ENCODE measurements at places on chromosomes 1 and 21.

DNA sequence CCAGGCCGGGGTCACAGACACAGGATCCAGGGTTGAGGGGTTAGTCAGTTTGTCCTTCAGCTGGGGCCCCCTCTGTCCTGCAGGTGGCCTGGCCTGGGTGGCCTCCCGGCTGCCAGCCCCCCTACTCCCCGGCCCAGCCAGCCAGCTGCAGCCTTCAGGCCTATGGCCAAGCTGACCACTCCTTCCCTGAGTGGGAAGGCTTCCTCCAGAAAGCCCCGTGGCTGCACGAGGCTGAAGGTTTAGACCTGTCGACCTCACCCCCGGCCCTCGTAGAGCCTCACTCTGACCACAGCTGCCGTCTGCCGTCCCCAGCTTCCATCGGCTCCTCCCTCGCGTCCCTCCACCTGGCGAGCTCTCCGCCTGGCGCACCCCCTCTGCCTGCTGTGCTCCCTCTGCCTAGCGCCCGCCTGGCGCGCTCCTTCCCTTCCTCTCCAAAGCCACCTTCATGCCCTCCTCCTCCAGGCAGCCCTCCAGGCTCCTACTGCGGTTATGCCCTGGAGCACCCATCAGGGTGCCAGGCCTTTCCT lies 9.6 kb downstream of the TTLL10 start:
- DNase-seq, result no peak

- no peak for DNase-seq
Observed at GRCh38 chr1:87404296-87404695, 75.6 kb downstream of the LMO4 start.

- peak; percentile 59 for DNase-seq
Observed at GRCh38 chr1:111733183-111733991, 5.8 kb downstream of the INKA2 start.

DNA sequence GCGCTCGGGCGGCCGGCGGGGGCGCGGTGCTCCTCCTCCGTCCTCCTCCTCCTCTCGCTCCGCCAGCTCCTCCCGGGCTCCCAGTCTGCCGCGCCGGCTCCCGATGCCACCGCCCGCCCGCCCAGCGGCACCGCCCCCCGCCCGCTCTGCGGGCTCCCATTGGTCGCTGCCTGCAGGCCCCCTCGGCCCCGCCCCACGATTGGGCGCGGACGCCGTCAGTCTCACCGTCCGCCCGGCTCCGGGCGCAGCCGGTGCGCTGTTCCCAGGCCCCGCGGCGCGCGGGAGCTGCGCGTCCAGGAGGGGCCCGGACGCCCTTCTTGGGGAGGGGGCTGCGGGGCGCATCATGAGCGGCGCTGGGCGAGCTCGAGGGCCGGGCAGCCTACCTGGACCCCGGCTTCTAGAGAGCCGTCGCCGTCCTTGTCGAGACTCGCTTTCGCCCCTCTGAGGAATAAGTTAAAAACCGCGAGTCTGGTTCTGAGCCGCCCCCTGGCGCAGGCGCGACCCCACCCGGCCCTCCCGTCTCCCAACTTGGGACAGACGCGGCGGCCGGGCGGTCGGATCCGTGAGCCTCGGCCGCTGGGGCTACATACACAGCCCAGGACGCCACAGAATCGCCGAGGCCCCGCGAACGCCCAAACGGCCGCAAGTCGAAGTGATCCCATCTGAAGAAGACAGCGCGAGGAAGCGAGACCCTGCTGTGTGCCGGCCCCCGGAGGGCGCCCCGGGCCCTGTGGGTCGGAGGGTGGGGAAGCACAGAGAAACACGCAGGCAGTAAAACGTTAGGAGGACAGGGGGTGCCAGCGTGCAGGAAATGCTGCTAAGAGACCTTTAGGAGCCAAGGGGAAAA lies at the start of gene SIPA1L2:
Gene SIPA1L2, minus strand, starts transcription at position 87 of the 847 bp plus-strand sequence. CDS start 114,794 bp downstream, outside the sequence.
- peak; percentile 82 for DNase-seq

- no peak for DNase-seq
Observed at GRCh38 chr1:177230228-177231016, 59.7 kb downstream of the BRINP2 start.

DNA sequence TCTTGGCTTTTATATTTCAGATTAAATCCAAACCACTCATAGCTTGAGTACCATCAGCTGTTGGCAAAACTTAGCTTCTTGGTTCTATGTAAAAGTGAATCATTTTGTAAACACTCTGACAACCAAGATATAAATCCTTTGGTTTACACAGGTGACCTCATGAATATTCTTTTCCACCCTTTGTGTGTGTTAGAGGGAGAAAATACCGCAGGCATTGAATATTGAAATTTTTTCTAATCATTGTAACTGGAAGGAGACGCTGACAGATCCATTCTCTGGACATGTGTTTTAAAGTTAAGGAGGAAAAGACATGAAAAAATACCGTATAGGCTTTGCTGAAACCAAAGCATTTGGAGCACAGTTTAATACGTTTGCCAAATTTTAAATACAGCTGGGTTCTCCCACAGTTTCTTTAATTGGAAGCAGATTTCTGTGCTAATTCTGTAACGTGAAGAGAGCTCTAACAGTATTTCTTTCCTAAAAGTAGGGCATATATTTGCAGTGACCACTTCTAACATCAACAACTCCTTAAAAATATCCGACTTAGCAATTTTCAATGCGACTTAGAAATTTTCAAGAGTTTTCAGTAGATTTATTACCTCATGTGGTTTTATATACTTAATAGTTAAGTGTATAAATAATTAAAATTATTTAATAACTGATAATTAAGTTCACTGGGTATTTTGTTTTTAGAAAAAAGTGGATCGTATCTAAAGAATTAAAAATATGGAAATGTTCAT lies 388.2 kb downstream of the USP25 start:
- no peak for DNase-seq

DNA sequence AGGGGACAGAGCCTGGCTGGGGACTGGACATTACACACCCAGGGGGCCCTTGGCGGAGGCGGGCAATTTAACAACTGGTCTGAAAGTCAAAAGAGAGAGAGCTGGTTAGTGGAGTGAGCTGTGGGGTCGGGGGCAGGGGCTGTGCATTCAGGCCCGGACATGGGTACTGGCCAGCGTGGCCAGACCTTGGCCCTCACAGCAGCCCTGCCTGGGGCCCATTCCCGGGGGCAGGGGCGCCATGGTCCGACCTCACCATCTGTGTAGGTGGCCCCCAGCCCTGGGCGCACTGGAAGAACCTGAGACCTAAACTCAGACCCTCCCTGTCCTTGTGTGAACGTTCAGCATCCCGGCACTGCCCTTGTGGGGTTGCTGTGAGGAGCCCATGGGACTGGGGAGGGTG lies 5.0 kb downstream of the CLDN19 start:
- no peak for DNase-seq

DNA sequence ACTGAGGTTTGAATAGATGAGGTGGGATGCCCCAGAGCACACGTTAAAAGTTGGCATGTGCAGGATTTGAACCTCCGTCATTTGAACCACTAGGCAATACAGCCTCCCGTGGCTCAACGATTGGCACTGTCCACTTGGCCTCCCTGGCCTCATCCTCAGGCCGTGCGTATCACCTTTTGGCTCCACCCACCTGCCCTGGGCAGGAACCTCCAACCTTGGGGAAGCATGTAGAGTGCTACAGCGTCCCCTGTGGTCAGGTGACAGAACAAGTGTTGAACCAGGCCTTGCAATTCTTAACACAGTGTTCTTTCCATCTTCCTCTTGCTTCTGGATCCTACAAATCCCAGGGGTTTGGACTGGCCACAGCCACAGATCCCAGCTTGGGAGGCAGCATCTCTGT lies 112.6 kb downstream of the PAX7 start:
- no peak for DNase-seq

- DNase-seq, result no peak
Observed at GRCh38 chr1:110336300-110337039, 2.7 kb upstream of the RBM15 start.

DNA sequence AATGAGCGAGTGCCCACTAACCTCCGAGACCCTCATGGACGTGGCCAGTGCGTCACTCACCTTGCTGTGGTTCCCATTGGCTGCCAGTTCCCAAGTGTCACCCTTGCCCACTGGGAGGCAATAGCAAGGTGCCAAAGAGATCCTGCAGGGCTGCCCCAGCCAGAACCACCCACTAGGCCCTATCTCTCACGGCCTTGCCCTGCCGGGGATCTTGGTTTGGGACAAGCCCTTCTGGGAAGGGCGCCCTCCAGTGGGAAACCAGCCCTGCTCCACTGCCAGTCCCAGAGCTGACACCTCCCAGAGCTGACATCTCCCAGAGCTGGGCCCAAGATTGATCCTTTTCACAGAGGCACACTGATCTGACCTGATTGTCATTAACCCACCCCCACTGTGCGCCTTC lies 2.1 kb upstream of the SELENON start:
- DNase-seq, result peak; percentile 30

- no peak for DNase-seq
Observed at GRCh38 chr1:13617108-13617507, 33.5 kb downstream of the PDPN start.

GRCh38 chr21:42582787-42583476 lies 69.3 kb downstream of the SLC37A1 start:
- no peak for DNase-seq

DNA sequence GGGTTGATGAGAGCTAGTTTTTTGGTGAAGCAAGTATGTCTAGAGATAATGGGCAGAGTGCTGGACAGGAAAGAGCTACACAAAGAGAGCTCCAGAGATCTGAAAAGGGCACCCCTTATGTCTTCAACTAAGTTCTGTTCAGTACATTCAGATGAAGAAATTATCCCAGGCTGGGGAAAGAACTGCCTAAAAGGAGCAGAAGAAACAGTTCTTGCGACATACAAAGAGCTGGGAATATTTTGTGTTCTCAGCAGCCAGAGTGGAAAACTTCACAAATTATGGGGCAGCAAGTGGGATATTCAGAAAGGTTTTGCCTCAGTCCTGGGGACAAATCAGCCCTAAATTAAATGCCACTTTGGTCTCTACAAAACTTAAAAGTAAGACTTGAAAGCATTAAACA lies 17.4 kb upstream of the CCN1 start:
- DNase-seq, result no peak

GRCh38 chr1:49208712-49209111 lies 432.0 kb upstream of the BEND5 start:
- no peak for DNase-seq

DNA sequence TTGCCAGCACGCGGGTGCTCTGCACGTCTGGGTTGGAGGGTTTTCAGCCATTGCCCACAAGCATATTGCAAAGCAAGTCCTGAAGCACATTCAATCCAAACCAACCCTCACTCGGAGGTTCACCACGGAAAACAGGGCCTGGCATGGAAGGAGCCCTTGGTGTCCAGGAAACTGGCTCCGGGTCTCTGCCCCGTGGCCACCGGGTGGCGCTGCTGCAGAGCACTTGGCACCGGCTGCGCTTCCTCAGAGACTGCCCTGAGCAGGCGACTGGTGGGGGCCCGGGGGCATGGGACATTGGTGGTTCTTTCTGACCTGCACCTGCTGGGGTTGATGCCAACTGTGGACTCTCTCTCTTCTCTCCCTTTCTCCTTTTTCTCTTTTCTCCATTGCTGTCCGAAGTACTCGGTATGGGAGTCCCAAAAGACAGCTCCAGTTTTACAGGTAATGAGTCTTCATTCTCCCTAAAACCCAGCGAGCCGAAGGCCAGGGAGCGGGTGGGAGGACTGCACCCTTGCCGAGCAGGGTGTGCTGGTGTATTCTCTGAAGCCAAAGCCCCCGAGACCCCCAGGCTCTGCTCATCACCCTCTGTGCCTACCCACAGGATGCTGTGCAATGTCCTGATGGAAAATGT lies 4.1 kb upstream of the KCNAB2 start:
- DNase-seq, result no peak

DNA sequence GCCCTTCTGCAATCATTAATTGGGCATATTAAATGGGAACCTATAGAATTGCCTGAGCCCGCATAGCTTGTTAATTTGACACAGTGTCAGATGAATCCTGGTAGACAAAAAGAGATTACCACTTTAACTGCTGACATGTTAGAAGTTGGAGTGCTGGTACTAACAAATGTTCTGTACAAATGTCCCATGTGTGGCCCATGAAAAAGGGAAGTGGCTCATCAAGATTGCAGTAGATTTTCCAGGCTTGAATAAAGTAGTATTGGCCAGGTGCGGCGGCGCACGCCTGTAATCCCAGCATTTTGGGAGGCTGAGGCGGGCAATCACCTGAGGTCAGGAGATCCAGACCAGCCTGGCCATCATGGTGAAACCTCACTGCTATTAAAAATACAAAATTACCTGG lies 45.6 kb downstream of the GNPAT start:
- no peak for DNase-seq

GRCh38 chr1:159204161-159205141 lies at the start of gene ACKR1:
Gene ACKR1 (plus strand): TSS chr1:159204875. CDS start chr1:159204960, 85 bp downstream.
- no peak for DNase-seq

- DNase-seq, result no peak
Observed at GRCh38 chr1:17878837-17879236, 123.7 kb downstream of the ACTL8 start.

GRCh38 chr1:152870831-152871730 lies 7.0 kb upstream of the SMCP start:
- DNase-seq, result no peak

- no peak for DNase-seq
Observed at GRCh38 chr1:35675773-35676172, 34.4 kb upstream of the PSMB2 start.

GRCh38 chr1:38775175-38775845 lies 84.3 kb downstream of the RRAGC start:
- DNase-seq, result no peak

GRCh38 chr1:44089371-44090048 lies 29.1 kb upstream of the KLF17 start:
- DNase-seq, result no peak

DNA sequence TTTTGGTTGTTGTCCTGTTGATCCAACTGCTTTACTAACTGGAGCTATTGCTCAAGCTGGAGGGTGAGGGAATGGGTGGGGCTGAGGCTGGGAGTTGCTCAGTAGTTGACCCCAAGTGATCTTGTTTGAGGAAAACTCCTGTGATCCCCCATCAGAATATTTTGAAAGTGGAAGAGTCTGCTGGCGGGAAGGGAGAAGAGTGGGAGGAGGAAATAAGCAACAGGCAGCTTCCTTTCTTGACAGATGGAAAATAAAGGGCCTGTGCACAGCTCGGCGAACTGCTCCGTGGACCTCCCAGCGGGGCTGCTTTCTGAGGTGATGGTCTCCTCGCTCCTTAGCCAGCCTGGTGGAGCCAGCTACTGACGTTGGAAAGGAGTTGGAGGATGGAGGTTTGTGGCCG lies 199.1 kb upstream of the LMO4 start:
- DNase-seq, result no peak

- no peak for DNase-seq
Observed at GRCh38 chr21:34794686-34795085, 125.9 kb downstream of the CLIC6 start.

GRCh38 chr21:41707231-41707959 lies 59.5 kb downstream of the RIPK4 start:
- DNase-seq, result no peak

Measured in GDM1 (cell line).